ENCODE measurements at places on chromosomes 11 and 22. TPM values are rescaled to one million over a fixed set of nuclear protein-coding genes. Genes with fewer than 3 reads are reported as not detected.

- peaks cover 5% of the 10 kb centered on the region for H3K4me1 ChIP-seq
- peaks cover 69% of the 10 kb centered on the region for H3K27me3 ChIP-seq
- no peak for DNase-seq
Measured at GRCh38 chr11:76637491-76638269, 32.9 kb downstream of the LRRC32 start.

DNA sequence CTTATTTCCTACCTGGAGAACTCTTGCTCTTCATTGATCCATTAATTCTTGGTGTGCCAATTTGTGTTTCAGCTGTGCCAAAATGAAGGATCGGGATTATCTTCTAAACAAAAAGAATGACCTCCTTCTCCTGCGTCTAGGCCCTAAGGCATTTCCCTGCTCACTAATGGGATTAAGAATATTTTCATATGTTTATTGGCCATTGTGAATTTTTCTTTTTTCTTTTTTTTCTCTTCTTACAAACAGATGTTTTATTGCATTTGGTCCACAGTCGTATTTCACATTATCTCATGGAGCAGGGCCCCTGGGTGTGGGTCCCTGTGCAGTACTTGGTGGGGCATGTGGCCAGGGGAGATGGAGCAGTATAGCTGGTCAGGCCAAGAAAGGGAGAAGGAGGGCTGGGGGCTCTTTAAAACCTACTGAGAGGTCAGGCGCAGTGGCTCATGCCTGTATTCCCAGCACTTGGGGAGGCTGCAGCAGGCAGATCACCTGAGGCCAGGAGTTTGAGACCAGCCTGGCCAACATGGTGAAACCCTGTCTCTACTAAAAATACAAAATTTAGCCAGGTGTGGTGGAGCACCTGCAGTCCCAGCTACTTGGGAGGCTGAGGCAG is 35.3 kb upstream of the HORMAD2 start:
- no peaks in the 10 kb centered on the region for H3K4me1 ChIP-seq
- DNase-seq: no peak
- H3K36me3 ChIP-seq: no peaks in the 10 kb centered on the region
- H3K27ac ChIP-seq: no peak overlapping the region
- no peak overlapping the region for H3K4me3 ChIP-seq

DNA sequence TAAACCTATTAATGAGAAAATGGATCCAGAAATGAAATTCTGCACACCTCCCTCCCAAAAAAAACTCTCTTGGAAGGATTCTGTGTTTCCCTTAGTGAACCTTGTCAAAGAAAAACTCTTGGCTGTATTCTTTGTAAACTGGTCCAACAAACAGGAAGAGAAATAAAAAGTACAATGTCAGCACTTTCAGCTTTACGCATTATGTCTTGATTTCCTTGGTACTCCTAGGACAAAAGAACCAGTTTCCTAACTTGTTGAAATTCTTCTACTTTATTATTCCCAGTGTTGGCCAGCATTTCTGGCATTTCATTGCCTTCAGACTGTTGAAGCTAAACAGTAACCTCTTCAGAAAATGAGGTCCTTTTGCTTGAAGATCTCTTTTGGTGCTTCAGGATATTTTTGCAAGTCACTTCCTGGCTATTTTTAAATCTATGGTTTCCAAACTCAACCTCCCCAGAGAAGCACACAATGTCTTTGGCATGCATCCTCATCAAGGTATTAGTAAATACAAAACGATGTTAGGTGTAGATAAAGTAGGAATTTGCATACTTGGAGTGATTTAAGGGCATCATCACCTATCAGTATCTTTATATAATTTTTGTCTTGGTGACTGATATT is 342.7 kb downstream of the AASDHPPT start:
- DNase-seq: no peak
- no peak overlapping the region for H3K27ac ChIP-seq
- no peak overlapping the region for H3K4me3 ChIP-seq
- H3K27me3 ChIP-seq: no peaks in the 10 kb centered on the region
- H3K4me1 ChIP-seq: no peaks in the 10 kb centered on the region
- H3K36me3 ChIP-seq: no peaks in the 10 kb centered on the region

- no peaks in the 10 kb centered on the region for H3K4me1 ChIP-seq
- no peak for DNase-seq
- H3K4me3 ChIP-seq: no peak overlapping the region
- no peak overlapping the region for H3K27ac ChIP-seq
Measured at GRCh38 chr11:101445761-101446160, 138.0 kb downstream of the TRPC6 start.

- DNase-seq: no peak
- H3K4me3 ChIP-seq: no peak overlapping the region
- H3K27ac ChIP-seq: no peak overlapping the region
Measured at GRCh38 chr11:134667175-134667500, 255.1 kb upstream of the B3GAT1 start.

DNA sequence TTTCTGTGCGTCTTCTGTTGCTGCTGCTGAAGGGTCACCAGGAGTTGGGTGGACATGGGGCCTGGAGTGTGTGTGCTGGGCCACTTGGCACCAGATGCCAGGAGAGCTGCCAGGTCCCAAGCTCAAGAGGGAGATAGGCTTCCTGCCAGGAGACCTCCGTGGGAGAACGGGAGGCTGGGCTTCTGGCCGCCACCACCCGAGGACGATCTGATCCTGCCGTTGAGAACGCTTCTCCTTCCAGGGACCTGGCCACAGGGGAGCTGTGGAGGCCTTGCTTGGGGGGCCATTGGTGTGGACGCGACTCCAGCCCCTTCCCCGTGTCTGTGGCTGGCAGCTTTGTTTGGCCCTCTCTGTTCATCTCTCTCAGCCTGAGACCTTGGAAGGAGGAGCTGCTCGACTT is 2.4 kb downstream of the BRSK2 start:
- DNase-seq: no peak
- H3K4me1 ChIP-seq: peaks cover 36% of the 10 kb centered on the region
- H3K27me3 ChIP-seq: peaks cover 45% of the 10 kb centered on the region
- H3K36me3 ChIP-seq: no peaks in the 10 kb centered on the region
- H3K4me3 ChIP-seq: no peak overlapping the region
- H3K27ac ChIP-seq: no peak overlapping the region

DNA sequence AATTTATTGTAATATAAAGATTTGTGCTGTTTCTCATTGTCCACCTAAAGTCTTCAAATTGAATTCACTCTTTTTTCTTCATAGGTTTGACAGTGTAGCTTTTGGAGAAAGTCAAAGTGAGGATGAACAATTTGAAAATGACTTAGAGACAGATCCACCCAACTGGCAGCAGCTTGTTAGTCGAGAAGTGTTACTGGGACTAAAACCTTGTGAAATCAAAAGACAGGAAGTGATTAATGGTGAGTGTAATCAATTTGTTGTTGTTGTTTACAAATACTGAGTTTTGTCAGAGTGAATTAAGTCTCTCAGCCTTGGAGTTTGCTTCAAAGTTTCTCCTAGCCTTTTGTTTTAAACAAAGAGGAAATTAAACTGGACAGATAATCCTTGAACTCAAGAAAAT is 53.6 kb upstream of the GRIK4 start:
- no peaks in the 10 kb centered on the region for H3K4me1 ChIP-seq
- H3K27ac ChIP-seq: no peak overlapping the region
- DNase-seq: no peak
- H3K36me3 ChIP-seq: peaks cover 88% of the 10 kb centered on the region

The B4GALNT4 gene
- 37.1 TPM for total RNA-seq

The MPZL2 gene
- 0.29 TPM for total RNA-seq

The OR1S1 gene
- not detected for total RNA-seq

The COPB1 gene
- 90.1 TPM for total RNA-seq

The IL18BP gene
- total RNA-seq: 5.2 TPM

Measured in K562 (cell line).